ENCODE measurements at places on chromosomes 6 and 20. TPM values are rescaled to one million over a fixed set of nuclear protein-coding genes. Genes with fewer than 3 reads are reported as not detected.

Gene C6orf15
- total RNA-seq = not detected

Gene COL19A1
- not detected for total RNA-seq

Gene IRAK1BP1
- 4.6 TPM for total RNA-seq

DNA sequence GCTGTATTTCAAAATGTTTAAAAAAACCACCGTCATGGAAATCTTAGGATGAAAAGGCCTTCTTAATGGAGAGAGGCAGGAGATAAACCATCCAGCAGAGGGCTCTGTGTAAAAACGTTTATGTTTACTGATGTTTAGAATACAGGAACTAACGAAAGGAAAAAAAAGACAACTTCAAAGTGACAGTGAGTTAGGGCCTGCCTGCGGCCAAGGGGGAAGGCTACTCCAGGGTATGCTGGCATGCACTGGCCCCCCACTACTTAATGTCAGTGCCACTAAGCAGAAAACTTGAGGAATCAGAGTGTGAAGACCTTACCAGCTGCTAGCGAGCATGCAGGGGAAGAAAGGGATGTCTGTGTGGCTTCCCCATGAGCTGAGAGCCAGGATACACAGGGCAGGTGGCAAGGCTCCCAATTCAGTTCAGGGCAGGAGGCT lies 47.7 kb downstream of the AKAP7 start:
- no peak for DNase-seq

DNA sequence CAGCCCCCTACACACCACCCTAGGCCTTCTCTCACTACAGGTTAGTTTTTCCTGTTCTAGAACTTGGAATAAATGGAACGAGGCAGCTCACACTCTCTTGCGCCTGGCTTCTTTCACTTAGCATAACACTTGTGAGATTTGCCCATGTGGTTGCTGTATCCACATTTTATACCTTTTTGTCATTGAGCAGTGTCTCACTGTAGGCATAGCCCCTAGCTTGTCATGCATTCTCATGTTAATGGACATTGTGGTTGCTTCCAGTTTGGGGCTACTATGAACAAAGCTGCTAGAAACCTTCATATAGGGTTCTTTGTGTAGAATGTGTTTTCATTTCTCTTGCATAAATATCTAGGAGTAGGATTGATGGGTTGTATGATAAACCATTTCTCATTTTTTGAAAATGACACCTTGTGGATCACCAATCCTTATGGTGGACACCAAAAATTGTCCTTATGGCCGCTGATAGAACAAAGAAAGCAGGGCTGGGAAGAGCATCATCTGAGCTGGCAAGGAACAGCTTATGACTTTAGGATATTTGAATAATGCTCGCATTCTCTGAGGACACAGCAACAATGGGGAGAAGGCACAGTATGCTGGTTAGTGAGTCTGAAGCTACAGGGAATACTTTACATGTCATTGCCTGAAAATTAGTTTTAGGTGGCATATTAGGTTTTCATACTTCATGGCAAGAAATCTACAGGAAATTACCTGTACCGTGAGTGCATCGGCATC lies 9.8 kb upstream of the SLC22A23 start:
- no peak for DNase-seq

DNA sequence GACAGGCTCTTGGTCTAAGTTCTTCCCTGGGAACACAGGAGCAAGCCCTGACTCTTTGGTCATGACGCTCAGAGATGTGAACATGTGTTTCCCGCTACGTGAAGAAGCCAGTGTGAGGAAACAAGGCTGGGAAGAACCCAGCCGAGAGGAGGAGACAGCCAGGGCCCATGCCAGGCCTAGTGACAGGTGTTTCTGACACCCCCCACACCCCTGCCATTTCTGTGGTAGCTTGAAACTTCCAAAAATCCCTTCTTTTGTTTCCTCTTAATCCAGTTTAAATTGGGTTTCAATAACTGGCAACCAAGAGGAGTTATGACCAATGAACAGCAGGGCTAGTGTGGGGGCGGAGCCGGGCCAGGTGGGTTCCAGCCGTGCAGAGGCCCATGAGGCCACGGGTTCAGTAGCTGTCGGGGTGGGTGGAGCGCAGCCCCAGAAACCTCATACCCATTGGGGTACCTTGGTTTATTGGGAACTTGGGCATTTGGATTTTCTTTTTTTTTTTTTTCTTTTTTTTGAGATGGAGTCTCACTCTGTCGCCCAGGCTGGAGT lies 33.5 kb downstream of the WRNIP1 start:
- no peak for DNase-seq

All from uterus (tissue), 4 donors.